GM12865 (cell line): ENCODE measurements at places on chromosomes 12 and 14.
A peak's percentile ranks its signal among the peaks of the same experiment; 100 is the strongest.

DNA sequence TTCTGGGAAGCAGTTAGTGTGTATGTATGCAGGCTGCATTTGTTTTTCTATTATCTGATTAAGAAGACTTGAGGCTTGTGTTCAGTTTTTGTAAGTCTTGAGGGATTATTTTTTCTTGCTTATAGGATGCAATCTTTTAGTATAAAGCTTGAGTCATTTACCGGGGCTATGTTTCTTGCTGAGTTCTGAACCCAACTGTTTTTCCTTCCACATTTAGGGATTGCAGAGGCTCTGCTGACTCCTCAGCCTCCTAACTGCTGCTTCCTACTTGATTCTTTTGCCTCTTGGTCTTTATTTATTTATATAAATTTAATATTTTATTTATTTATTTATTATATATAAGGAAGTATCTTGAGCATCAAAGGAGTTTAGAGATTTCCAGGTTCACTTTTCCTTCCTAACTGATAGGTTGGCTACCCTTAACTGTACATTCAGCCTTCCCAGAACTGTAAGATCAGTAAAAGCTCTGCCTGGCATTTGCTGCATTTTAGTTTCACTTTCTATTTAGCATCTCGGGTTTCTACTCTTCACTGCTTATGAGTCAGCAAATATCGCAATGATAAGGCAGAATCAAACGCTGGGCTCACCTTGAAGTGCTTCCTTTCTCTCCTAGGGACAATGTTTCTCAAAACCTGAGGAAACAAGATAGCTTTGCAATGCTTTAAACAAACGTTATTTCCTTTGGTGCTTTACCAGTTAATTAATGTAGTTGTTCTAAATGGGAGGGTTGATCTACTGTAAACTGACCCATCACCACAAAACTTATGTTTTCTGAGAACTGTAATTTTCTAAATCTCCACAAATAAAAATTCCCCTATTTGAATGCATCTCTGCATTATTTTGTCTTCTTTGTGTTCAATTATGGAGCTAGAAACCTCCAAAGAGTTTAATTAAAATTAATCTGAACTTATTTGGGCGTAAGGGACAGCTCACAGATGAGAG, 1183.7 kb upstream of the TMEM132C start:
- peak; percentile 85 for DNase-seq

GRCh38 chr12:71636704-71637115, 26.9 kb downstream of the ZFC3H1 start:
- DNase-seq, result peak; percentile 68

DNA sequence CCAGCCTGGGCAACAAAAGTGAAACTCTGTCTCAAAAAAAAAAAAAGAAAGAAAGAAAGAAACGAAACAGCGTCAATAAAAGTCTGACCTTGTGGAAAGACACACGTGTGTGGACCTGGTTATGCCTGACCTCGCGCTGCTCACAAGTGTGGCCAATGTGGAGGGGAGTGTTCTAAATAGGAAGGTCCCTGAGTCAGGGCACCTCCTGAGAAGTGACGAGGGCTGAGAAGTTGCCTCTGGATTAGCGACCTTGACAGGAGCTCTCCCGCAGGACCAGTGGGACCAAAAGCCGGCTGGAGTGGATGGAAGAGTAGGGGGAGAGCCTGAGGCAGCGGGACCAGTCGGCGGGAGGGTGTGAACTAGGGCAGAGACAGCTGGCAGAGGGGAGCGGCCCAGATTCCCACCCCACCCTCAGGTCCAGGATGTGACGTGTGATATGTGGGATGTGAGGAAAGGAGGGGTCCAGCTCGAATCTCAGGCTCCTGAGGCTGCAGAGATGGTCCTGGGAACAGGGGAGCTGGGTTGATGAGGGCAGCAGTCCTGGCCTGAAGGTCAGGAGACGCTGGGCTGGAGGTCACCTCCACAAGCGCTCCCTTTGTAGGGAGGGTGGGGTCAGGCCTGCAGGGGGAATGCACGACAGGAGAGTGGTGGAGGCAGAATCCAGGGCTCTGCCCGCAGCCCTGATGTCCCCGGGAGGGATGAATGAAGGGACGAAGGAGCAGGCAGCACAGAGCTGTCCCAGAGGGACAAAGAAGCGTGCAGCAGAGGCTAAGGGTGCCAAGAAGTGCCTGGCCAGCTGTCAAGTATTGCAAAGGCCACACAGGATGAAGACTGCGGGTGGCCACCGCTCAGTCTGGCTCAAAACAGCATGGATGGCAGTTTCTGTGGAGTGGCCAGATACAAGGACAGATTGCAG, 24.8 kb upstream of the GPR68 start:
- no peak for DNase-seq

GRCh38 chr12:25459541-25459951, 93.5 kb downstream of the LMNTD1 start:
- peak; percentile 38 for DNase-seq

- DNase-seq, result peak; percentile 85
These were observed 2.0 kb downstream of the TPI1 start for GRCh38 chr12:6869049-6870021.
